ENCODE measurements at places on chromosomes 2 and 18. TPM values are rescaled to one million over a fixed set of nuclear protein-coding genes. Genes with fewer than 3 reads are reported as not detected.
A peak's percentile ranks its signal among the peaks of the same experiment; 100 is the strongest.

- DNase-seq = peak; percentile 88
These were observed 66.2 kb downstream of the STAT1 start for GRCh38 chr2:190947711-190948251.

Gene DLX1
- total RNA-seq = 9.6 TPM

DNA sequence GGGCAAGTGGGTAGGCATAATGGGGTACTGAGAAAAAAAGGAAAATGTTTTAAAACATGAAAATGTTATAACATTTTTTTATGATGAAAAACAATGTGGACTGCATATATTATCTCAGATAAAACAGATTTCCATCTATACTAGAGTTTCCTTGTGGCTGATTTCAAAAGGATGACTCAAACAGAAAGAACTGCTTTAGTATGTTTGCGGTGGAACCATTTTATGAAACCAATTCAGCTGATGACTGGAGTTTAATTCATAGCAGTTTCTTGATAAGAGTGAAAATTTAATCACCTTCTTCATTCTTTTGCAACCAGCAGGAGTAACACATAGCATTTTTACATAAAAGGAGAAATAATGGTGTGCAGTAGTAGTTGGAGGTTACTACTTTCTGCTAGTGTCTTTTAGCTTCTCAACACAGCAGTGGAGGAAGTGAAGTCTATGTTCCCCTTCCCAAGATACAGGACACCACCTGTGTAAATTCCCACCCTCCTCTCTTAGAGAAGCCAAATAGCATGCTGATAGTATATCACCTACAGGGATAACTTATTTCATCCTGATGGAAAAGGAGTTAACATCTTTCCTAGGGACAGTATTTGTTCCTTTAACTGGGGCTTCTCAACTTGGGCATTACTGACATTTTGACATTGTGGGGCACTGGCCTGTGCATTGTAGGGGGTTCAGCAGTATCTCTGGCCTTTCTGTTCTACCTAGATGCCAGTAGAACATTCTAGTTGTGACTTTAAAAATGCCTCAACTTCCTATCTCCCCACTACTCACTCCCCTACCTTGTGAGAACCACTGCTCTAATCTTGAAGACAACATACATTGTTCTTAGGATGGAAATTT, 29.9 kb downstream of the PELI1 start:
- peak; percentile 30 for DNase-seq

DNA sequence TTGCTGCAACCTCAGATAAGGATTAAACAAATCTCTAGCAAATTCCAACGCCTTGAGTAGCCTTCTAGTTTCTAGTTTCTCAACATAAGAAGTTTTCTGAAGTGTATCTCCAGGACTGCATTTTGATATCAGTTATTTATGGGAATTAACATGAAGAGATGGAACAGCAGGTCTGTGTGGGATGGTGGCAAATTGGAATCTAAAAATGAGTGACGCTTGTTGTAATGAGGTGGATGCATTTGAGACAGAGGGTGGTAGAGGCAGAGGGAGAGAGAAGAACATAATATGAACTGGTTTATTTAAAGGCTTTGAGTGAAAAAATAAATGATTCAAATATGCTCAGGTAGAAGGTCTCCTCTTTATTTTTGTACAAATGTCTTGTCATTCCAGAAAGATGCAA, 446.8 kb upstream of the GCFC2 start:
- DNase-seq = no peak

Gene EFR3B
- total RNA-seq = 0.71 TPM

Gene CFAP210
- not detected for total RNA-seq

Gene KCNE4
- not detected for total RNA-seq

GRCh38 chr18:36771245-36771644, 57.6 kb downstream of the TPGS2 start:
- no peak for DNase-seq

- DNase-seq = no peak
These were observed 6.7 kb upstream of the SLC4A5 start for GRCh38 chr2:74349889-74350288.

DNA sequence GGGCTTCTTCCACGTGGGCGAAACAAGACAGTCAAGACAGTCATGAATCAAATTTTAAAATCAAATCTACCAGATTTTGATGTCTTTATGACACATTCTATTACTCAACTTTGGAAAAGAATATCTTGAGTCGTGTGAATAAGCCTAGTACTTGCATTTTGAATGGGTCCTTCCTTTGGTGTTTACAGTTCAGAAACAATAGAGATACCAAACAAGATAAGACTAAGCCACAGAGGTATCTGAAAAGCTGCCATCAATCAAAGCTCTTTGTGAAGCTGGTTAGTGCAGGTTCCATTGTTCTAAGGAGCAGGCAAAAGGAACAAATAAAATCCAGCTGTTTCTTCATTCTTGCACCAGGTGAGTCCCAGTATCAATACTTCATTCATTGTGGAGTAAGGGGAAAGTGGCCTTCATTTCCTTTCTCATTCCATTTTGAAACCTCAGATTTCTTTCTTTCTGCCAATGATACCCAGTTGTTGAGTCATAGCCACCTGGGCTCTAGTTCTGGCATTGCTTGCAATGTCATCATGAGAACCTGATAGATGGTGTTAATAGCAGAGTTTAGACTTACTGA, 151.7 kb upstream of the L3MBTL4 start:
- no peak for DNase-seq

Gene SANBR
- total RNA-seq = 8.7 TPM

GRCh38 chr2:42923580-42924417, 131.4 kb upstream of the HAAO start:
- DNase-seq = no peak

Gene NFE2L2
- 57.2 TPM for total RNA-seq

DNA sequence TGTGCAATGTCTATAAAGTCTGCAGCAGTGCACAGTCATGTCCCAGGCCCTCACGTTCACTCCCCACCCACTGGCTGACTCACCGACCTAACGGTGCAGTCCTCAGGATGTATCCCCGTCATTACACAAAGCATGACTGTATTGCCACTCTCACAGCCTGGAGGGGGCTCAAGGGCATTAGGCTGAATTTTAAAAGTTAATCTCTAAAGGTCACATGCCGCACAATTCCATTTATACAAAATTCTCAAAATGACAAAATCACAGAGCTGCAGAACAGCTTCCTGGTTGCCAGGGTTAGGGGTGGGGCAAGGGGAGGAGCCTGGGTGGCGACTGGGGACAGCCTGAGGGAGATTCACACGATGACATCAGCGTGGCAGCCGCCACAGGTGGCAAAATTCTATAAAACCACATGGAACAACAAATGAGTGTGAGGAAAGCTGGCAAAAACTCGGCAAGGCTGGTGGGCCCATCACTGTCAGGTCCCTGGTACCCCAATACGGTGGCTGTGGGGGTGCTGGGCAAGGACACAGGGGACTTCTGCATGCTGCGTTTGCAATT, 97.6 kb downstream of the NDUFA10 start:
- peak; percentile 80 for DNase-seq

Gene ITPRIPL1
- not detected for total RNA-seq

- DNase-seq = no peak
These were observed 21.7 kb downstream of the RBMS1 start for GRCh38 chr2:160471950-160472349.

GRCh38 chr2:38495880-38496279, 106.8 kb downstream of the HNRNPLL start:
- no peak for DNase-seq

- DNase-seq = no peak
These were observed 51.8 kb upstream of the GPR17 start for GRCh38 chr2:127594116-127594591.

- DNase-seq = peak; percentile 23
These were observed 20.0 kb upstream of the RESP18 start for GRCh38 chr2:219352448-219353023.

Gene RNF144A
- total RNA-seq = 5.0 TPM

- no peak for DNase-seq
These were observed 21.7 kb upstream of the CCDC88A start for GRCh38 chr2:55441280-55441892.

Gene EVA1A
- total RNA-seq = 281 TPM

Gene KCNK3
- 28.4 TPM for total RNA-seq
